Upper lobe of left lung (tissue), 6 donors: ENCODE measurements at places on chromosomes 1 and 21. TPM values are rescaled to one million over a fixed set of nuclear protein-coding genes. Genes with fewer than 3 reads are reported as not detected.

The FLG gene
- not detected for total RNA-seq

The CD244 gene
- 1.8 TPM for total RNA-seq

The TMEM79 gene
- total RNA-seq: 1.6 TPM

The RIPPLY3 gene
- 1.1 TPM for total RNA-seq

The OR2L5 gene
- total RNA-seq: not detected

The HSD3B1 gene
- total RNA-seq: not detected

The SPRR3 gene
- not detected for total RNA-seq

The HSPB7 gene
- total RNA-seq: 1.0 TPM

The CXADR gene
- total RNA-seq: 30.4 TPM

The DNAJC6 gene
- total RNA-seq: 5.9 TPM

The ASCL5 gene
- total RNA-seq: not detected

The PPIAL4G gene
- total RNA-seq: not detected

The C1orf115 gene
- total RNA-seq: 29.2 TPM

The PADI3 gene
- total RNA-seq: not detected

The SLC35F3 gene
- 0.83 TPM for total RNA-seq

The KCNN3 gene
- total RNA-seq: 5.2 TPM

The TNFRSF14 gene
- total RNA-seq: 641 TPM

The LCE1C gene
- not detected for total RNA-seq

The ZFP69 gene
- total RNA-seq: 3.1 TPM

The LIX1L gene
- total RNA-seq: 5.2 TPM

The WDTC1 gene
- 48.8 TPM for total RNA-seq

The ARHGEF16 gene
- total RNA-seq: 13.8 TPM

The HOOK1 gene
- total RNA-seq: 8.4 TPM

The SLC22A15 gene
- total RNA-seq: 52.4 TPM

The NUF2 gene
- total RNA-seq: 1.6 TPM

The USH2A gene
- total RNA-seq: not detected

The KLF17 gene
- total RNA-seq: 0.11 TPM

The GPR153 gene
- total RNA-seq: 2.4 TPM

The FAM43B gene
- total RNA-seq: not detected

The COPA gene
- 165 TPM for total RNA-seq

The CAPN9 gene
- total RNA-seq: 19.6 TPM

The MYOM3 gene
- not detected for total RNA-seq

The RPTN gene
- not detected for total RNA-seq

The LCE6A gene
- not detected for total RNA-seq

The FAM177B gene
- total RNA-seq: not detected

The CACNA1E gene
- total RNA-seq: 0.17 TPM

The CD247 gene
- total RNA-seq: 8.7 TPM

The PGBD5 gene
- total RNA-seq: 2.4 TPM

The PTAFR gene
- total RNA-seq: 11.0 TPM

The CRNN gene
- not detected for total RNA-seq

The TNFAIP8L2 gene
- 16.0 TPM for total RNA-seq

The PTPRU gene
- 72.5 TPM for total RNA-seq

The PGLYRP4 gene
- not detected for total RNA-seq

The C4BPA gene
- 618 TPM for total RNA-seq

The GPX7 gene
- 4.5 TPM for total RNA-seq

The MX1 gene
- 92.1 TPM for total RNA-seq

The EVI5 gene
- 40.5 TPM for total RNA-seq

The SPATA17 gene
- total RNA-seq: 17.0 TPM

The KIF17 gene
- total RNA-seq: 7.8 TPM

The TEDDM1 gene
- not detected for total RNA-seq

The ANKRD65 gene
- 43.4 TPM for total RNA-seq

The PEX10 gene
- total RNA-seq: 18.2 TPM

The DTL gene
- 1.5 TPM for total RNA-seq

The SLAMF7 gene
- total RNA-seq: 1.5 TPM

The PIGR gene
- total RNA-seq: 595 TPM
